ENCODE measurements at places on chromosomes 3 and 15. TPM values are rescaled to one million over a fixed set of nuclear protein-coding genes. Genes with fewer than 3 reads are reported as not detected.

- H3K36me3 ChIP-seq: no peaks in the 10 kb centered on the region
- DNase-seq: no peak
- H3K4me3 ChIP-seq: no peak overlapping the region
- H3K4me1 ChIP-seq: no peaks in the 10 kb centered on the region
- H3K27ac ChIP-seq: peak overlapping the region; percentile 17
- H3K27me3 ChIP-seq: no peaks in the 10 kb centered on the region
These were observed 26.0 kb downstream of the DTWD1 start for GRCh38 chr15:49646891-49647290.

The RBP2 gene
- not detected for total RNA-seq

The TM4SF1 gene
- total RNA-seq: 115 TPM

The CHRD gene
- 36.6 TPM for total RNA-seq

GRCh38 chr15:83112233-83112955 is 4.9 kb downstream of the TM6SF1 start:
- peaks cover 6% of the 10 kb centered on the region for H3K4me1 ChIP-seq
- no peaks in the 10 kb centered on the region for H3K27me3 ChIP-seq
- H3K4me3 ChIP-seq: no peak overlapping the region
- H3K27ac ChIP-seq: no peak overlapping the region
- H3K36me3 ChIP-seq: no peaks in the 10 kb centered on the region
- DNase-seq: no peak

- H3K27me3 ChIP-seq: no peaks in the 10 kb centered on the region
- no peak overlapping the region for H3K27ac ChIP-seq
- H3K4me3 ChIP-seq: peak overlapping the region; percentile 5
- no peak for DNase-seq
- H3K4me1 ChIP-seq: no peaks in the 10 kb centered on the region
These were observed 27.5 kb downstream of the NR1I2 start for GRCh38 chr3:119809249-119810017.

DNA sequence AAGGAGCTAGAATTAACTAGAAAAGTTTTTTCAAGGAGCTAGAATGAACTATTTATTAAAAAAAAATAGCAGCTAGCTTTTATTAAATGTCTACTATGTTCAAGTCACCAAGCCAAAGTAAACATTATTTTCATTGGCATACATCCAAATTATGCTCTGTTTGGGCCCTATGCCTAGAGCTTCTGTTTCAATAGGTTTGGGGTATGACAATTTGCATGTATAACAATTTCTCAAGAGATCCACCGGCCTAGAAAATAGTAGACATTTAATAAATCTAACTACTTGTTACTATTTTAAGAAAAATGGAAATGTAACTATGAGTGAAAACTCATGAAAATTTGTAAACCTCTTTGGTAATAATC is 8.0 kb downstream of the GABRR3 start:
- H3K4me1 ChIP-seq: no peaks in the 10 kb centered on the region
- DNase-seq: no peak
- no peaks in the 10 kb centered on the region for H3K36me3 ChIP-seq
- no peak overlapping the region for H3K4me3 ChIP-seq
- H3K27ac ChIP-seq: no peak overlapping the region

The CIDEC gene
- 1.1 TPM for total RNA-seq

DNA sequence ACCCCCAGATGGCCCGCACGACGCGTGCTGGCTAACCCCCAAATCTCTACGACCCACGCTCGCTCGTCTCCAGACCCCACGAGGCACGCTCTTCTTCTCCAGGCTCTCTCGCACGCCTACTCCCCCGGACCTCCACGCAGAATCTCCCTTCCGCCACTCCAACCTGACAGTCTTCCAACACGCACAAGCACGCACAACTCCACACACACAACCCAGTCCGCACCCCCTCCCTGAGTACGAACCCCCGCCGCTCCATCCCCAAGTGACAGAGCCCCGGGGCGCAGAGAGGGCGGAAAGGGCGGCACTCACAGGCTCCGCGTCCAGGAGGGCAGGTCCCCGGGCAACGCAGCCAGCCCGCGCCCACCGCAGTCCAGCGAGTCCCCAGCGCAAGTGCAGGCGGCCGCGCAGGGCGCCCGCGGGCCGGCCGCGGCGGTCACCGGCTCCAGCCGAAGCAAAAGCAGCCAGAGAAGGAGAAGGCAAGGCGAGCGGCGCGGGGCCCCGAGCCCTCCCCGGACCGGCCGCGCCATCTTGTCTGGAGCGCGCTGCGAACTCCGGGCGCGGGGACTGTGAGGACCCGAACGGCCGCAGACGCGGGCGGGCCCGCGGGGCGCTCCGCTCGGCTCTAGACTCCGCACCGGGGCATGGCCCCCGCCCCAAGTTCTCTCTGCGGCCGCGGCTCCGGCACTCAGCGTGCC is 794 bp downstream of the LRIG1 start:
- no peaks in the 10 kb centered on the region for H3K4me1 ChIP-seq
- peak; percentile 35 for DNase-seq
- no peaks in the 10 kb centered on the region for H3K36me3 ChIP-seq

Data from uterus (tissue), 4 donors.